ENCODE measurements at places on chromosomes 1 and 21.

DNA sequence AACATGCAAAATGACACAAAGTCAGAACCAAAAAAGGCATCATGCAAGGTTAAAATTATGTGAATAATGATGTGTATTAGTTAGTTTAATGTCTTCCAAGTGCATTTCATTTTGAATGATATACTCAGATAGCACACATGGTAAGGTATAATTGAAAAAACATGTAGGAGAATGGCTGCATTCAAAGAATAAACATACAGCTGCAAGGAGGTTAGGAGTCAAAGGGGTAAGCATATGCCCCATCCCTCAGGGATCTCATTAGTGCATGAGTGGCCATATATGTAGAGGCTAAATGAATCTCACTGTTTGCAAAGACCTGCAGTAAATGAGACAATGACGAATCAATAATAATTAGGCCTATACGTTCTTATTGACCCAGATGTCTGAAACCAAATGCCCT, 179.7 kb upstream of the HOOK1 start:
- DNase-seq = no peak

GRCh38 chr1:185804206-185804605, 70.0 kb downstream of the HMCN1 start:
- DNase-seq = no peak

DNA sequence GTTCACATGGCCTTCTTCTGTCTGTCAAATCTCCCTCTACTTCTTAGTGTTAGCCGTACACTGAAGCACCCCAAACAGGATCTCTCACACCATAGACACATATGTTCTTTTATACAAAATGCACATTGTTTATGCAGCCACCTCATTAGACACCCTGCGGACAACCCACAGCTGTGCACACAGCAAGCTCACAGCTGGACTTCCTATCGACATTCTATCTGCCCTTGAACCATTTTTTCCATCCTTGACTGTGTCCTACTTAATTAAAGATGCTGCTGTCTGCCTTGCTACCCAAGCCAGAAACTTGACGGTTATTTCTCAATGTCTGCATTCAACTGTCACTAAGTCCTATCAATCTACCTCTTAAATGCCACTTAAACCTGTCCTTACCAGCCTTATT, 3.2 kb upstream of the ZBTB21 start:
- no peak for DNase-seq

DNA sequence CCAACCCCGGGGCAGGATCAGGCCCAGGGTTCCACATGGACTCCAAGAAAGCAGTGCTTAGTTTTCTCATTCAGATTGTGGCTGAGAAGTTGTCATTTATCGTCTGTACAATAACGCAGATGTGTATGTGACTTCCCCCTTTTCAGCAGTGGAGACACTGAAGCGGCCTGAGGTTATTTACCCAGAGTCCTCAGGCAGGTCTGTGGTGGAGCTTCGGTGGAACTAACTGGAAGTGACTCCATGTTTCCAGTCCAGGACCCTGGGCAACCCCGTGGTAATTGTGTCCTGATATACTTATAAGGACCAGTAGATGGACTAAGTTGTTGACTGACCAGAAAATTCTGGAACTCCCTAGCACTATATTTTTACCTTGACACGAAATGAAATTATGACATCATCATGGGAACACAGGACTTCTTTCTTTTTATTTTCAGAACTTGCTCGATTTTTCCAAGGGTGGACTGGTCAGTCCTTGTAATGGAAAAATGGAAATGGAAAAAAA, 1.0 kb upstream of the IER5 start:
- no peak for DNase-seq

DNA sequence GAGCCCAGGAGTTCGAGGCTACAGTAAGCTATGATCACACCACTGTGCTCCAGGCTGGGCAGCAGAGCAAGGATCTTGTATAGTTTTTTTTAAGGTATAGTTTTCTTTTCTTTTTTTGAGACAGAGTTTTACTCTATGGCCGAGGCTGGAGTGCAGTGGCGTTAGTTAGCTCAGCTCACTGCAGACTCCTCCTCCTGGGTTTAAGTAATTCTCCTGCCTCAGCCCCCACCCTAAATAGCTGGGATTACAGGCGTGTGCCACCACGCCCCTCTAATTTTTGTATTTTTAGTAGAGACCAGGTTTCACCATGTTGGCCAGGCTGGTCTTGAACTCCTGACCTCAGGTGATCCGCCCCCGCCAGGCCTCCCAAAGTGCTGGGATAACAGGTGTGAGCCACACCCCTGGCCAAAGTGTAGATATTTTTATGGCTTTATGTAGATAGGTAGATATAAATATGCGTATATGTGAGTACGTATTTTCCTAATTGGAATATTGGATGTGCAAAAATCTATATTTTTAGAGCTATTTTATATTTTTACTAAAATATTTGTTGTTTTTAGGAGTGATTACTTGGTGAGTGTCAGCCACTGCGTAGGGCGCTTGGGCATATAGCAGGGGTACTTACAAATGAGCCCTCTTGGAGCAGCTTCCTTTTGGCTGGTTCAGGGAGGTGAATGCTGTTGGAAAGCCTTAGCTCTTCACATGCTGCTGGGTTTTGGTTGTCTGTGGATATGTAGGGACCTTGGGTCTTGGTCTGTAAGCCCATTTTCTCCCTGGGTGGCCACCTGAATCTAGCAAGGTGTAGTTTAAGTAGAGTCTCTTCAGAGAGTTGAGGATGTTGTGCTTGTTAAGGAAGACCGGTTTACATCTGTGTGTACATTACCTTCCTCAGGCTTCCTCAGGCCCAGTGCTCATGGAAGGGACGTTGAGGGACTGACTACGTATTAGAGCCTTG, 9.5 kb downstream of the KDM4A start:
- DNase-seq = no peak

GRCh38 chr1:37473431-37474045, 842 bp upstream of the ZC3H12A start:
- DNase-seq = peak; percentile 70

- DNase-seq = no peak
These were observed 84.4 kb downstream of the CATSPERE start for GRCh38 chr1:244545511-244545910.

DNA sequence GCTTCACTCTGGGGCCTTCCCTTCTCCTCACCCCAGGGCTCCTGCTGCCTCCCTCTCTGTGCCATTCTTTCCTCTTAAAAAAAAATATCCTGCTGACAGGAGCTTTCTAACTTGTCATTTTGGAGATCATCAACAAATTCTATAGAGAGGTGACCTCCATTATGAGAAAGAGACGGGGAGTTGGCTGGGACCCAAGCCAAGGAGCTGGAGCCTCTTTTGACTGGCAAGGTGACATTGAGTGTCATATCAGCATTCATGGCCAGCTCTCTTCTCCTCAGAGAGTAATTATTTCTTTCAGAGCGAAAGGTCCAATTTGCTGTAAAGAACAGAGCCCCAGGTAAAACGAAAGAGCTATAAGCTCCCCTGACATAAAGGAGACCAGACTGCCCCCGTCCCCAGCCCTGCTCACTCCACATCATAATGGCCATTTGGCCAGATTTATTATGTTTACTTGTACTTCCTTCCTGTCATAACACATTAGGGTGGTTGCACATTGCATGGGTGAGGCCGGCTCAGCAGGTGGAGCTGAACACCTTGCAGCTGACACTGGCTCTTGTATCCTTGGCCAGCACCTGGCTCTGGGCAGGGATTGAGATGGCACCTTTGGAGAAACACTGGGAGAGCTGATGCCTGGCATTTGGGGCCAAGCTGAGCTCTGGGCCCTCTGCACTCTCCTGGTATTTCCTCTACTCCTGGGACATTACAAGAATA, 404.0 kb upstream of the VAMP3 start:
- DNase-seq = no peak

DNA sequence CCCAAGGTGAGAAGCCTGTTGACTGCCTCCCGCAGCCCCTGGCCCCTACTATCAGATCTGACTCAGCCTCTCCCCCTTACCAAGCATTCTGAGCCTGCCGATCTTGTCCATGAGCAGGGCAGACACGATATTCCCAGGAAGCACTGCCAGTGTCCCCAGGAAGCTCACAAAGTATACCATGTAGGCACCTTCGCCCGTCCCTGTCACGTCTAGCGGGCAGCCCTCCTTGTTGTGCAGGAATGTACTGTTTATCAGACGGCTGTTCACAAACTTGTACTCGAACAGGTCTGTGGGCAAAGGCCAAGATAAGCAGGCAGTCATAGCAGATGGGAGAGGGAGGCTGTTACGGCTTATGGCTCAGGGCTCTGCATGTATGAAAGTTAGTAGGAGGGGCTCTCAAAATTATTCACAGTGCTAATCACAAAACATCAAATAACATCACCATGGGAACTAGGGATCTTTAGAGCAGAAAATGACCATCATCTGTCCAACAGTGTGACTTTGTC, 7.3 kb downstream of the BOLA1 start:
- no peak for DNase-seq

GRCh38 chr1:38273196-38273804, 226.7 kb upstream of the POU3F1 start:
- DNase-seq = no peak

- DNase-seq = no peak
These were observed 86.7 kb upstream of the USP24 start for GRCh38 chr1:55301912-55302311.

DNA sequence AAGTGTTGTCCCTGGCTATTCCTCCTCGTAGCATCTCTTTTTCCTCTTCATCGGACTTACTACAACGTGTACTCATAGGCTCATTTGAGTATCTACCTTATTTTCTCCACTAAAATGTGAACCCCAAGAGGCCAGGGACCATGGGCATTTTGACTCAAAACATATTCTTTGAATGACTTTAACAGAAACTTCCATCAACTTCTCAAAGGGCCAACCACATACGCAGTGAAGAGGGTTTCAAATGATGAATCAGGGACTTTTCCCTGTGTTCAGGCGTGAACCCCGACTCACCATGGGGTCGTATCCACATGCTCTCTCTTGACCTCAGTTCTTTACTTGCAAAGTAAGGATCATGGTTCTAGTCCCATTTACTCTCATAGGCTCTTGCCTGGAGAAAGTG, 20.2 kb upstream of the GPR137B start:
- DNase-seq = no peak

GRCh38 chr1:235473806-235474205, 30.4 kb downstream of the B3GALNT2 start:
- no peak for DNase-seq

DNA sequence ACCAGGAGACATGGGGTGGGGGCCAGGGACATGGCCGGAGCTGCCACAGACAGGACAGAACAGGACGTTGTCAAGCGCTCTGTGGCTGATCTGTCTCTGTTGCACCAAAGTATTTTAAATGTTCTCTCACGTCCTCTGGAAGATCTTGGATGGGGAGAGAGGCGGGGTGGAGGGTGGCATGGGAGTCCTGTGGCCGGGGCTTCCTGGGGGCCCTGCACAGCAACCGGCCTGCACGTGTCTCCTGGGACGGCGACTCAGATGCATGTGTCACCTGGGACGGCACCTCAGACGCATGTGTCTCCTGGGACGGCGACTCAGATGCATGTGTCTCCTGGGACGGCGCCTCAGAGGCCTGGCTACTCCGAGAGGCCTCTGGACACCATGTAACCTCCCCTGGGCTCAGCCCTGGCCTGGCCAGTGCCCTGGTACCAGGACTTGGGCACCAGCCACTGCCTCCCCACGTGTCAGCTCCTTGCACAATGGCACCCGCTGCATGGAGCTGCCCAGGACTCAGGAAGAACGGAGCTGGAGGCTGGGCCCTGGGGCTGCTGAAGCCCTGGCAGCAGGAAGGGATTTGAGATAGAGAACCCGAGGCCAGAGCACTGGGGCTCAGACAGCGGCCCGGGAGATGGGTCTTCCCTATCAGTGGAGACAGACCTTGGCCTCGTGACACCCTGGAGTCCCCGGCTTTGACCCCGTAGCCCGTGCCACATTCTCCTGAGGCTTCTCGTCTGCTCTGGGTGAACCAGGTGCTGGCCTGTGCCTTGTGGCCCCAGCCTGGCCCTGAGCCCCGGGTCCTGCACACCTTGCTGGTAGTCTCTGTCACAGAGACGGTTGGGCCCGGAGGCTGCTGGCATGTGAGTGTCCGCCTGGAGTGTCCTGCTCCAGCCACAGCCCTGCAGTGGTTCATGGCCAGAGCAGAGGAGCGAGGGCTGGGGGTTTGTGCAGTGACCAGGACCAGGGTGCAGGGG, 14.7 kb upstream of the SLC19A1 start:
- no peak for DNase-seq
